ENCODE measurements at places on chromosomes 3 and 15. TPM values are rescaled to one million over a fixed set of nuclear protein-coding genes. Genes with fewer than 3 reads are reported as not detected.
A peak's percentile ranks its signal among the peaks of the same experiment; 100 is the strongest.

The DPPA4 gene
- 0.61 TPM for total RNA-seq

The RPL14 gene
- 1,149 TPM for total RNA-seq

The SCAANT1 gene
- total RNA-seq, result not detected

- H3K27ac ChIP-seq, result peak overlapping the region; percentile 93
- H3K27me3 ChIP-seq, result no peaks in the 10 kb centered on the region
- H3K4me1 ChIP-seq, result peaks cover 52% of the 10 kb centered on the region
- peak overlapping the region; percentile 100 for H3K4me3 ChIP-seq
- peaks cover 35% of the 10 kb centered on the region for H3K36me3 ChIP-seq
Observed at GRCh38 chr3:88057630-88058305, 1.0 kb downstream of the CGGBP1 start.

- H3K4me1 ChIP-seq, result no peaks in the 10 kb centered on the region
- H3K36me3 ChIP-seq, result peaks cover under 1% of the 10 kb centered on the region
- H3K27me3 ChIP-seq, result peaks cover 4% of the 10 kb centered on the region
- no peak for DNase-seq
Observed at GRCh38 chr3:33962396-33962795, 164.0 kb downstream of the PDCD6IP start.

DNA sequence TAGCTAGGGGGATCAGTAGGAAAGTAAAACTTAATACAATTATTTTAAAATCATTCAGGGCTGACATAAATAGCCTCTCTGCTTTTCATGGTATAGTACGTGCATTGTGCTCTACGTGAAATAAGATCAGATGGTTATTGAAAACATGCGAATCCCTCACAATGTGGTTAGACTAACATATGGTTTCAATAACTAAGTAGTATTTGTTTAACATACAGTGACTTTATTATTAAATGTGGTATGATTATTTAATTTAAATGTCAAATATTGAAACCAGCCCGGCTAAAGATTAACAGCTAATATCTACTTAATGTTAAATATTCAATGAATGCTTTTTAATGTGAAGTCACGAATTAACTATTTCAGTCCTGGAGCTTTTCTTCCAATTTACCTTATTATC, 473.9 kb upstream of the THBS1 start:
- DNase-seq, result no peak
- H3K36me3 ChIP-seq, result no peaks in the 10 kb centered on the region
- H3K4me1 ChIP-seq, result no peaks in the 10 kb centered on the region
- H3K27ac ChIP-seq, result no peak overlapping the region

GRCh38 chr3:178302966-178303930, 233.0 kb upstream of the KCNMB2 start:
- H3K27ac ChIP-seq, result no peak overlapping the region

- peak overlapping the region; percentile 65 for H3K4me3 ChIP-seq
- peaks cover 5% of the 10 kb centered on the region for H3K36me3 ChIP-seq
- peak overlapping the region; percentile 75 for H3K27ac ChIP-seq
- no peaks in the 10 kb centered on the region for H3K27me3 ChIP-seq
- H3K4me1 ChIP-seq, result peaks cover 34% of the 10 kb centered on the region
Observed at GRCh38 chr15:77409259-77410156, 10.4 kb downstream of the PEAK1 start.

DNA sequence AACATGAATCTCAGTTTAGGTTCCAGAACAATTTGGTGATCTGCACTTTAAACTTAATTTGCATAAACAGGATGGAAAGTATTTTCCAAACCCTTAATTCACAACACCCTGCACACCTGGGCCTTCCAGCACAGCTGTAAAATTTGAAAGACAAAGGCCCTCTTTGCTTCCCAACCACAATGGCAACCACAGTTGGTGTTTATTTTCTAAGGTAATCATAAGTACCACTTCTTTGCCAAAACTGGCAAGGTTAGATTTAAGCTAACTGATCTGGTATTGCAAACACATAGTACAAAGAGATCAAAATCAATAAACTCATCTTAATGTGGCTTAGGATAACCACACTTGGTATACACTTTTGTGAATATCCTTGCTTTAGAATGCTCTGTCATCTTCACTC, 4.1 kb downstream of the LRIG1 start:
- H3K36me3 ChIP-seq, result no peaks in the 10 kb centered on the region
- peaks cover 33% of the 10 kb centered on the region for H3K27me3 ChIP-seq
- DNase-seq, result no peak
- no peak overlapping the region for H3K4me3 ChIP-seq
- no peak overlapping the region for H3K27ac ChIP-seq
- H3K4me1 ChIP-seq, result peaks cover 52% of the 10 kb centered on the region

The WDR72 gene
- not detected for total RNA-seq

The CNBP gene
- total RNA-seq, result 268 TPM

DNA sequence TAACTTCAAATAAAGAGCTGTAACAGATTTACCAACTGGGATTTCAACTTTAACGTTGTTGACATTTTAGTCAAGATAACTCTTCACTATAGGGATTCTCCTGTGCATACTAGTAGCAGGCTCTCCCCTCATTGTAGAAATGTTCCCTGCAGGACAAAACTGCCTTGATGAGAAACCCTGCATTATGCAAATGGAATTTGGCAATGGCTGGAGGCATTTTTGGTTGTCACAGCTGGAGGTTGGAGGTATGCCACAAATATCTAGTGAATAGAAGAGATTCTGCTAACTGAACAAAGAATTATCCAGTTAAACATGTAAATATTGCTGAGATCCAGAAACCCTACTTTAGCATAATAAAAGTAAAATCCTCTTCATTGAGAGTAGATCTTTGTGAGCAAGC, 928.8 kb upstream of the ALCAM start:
- DNase-seq, result no peak
- no peaks in the 10 kb centered on the region for H3K36me3 ChIP-seq
- H3K4me3 ChIP-seq, result no peak overlapping the region
- no peaks in the 10 kb centered on the region for H3K27me3 ChIP-seq
- no peaks in the 10 kb centered on the region for H3K4me1 ChIP-seq

Measured in natural killer cell treated with Interleukin-12 subunit alpha and Interleukin-12 subunit beta and Interleukin-15 and Interleukin-18, amount 100 ng/mL, for 72 hours (primary cell).